ENCODE measurements at places on chromosomes 7 and 10. TPM values are rescaled to one million over a fixed set of nuclear protein-coding genes. Genes with fewer than 3 reads are reported as not detected.

DNA sequence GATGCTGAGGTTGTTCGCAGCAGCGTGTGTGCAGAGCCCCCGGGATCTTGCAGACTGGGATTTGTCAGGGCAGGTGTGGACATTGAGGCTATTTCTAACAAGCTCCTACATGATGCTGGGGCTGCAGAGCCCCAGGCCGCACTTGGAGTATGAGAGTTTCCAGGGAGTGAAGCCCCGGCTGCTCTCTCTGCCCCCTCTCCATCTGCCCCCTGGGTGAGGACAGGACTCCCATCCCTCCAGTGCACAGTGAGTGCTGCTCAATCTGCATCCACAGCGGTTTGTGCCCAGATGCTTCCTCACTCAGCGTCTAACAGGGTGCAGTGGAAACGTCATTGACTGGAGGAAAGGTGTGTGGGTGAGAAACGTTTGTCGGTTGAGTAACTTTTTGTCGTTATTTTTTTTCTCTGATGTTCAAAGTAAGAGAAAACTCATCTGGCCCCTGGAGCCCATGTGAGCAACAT is 25.3 kb downstream of the IL2RA start:
- no peak for DNase-seq

DNA sequence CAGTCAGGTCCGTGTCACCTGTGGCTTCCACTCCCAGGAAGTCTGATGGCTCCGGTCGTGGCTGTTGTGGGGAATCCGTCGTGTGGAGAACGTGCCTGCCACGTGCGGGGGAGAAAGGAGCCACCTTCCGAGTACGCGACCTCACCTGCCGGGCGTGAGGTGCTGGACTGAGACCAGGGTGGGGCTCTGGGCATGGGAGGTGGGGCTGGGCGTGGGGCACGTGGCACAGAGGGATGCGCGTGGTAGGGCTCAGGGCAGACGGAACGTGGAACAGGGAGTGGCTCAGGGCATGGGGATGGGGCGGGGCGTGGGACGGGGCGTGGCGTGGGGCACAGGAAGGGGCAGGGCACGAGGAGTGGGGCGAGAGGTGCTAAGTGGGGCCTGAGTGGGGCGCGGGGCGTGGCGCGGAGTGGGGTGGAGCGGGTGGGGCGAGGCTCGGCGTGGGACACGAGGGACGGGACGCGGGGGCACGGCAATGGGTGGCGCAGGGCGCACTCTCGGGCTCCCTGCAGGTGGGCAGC is 64.8 kb downstream of the C10orf143 start:
- no peak for DNase-seq

GRCh38 chr7:80307227-80307856 is 172.7 kb downstream of the GNAI1 start:
- no peak for DNase-seq

DNA sequence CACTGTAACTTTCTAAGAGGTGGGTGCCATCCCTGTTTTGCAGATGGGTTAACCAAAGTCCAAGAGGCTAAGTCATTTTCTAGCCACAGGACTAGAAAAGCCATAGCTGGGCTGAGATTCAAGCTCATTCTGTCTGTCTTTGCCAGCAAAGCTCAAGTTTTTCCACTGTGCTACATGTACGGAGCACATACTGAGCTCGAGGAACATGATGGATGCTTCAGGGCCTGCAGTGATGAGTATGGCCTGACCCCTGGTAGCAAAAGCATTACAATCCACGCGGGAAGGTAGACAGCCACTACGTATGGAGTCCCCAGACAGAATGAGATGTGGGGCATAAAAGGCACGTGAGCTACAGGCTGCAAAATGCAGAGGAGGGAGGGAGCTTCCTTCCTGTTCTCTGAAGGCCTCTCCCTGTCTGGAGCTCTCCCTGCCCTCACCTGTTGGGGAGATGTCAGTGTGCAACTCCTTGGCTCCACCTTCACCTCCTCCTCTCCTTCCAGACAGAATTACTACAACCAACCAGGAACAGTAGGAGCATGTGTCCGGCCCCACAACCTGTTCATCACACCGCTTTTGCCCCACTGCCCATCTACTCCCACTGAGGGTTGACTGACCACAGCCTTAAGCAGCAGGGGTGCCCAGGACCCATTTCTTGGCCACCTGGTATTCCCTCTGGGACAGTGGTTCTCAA is 16.4 kb downstream of the ITPRIP start:
- DNase-seq = no peak

DNA sequence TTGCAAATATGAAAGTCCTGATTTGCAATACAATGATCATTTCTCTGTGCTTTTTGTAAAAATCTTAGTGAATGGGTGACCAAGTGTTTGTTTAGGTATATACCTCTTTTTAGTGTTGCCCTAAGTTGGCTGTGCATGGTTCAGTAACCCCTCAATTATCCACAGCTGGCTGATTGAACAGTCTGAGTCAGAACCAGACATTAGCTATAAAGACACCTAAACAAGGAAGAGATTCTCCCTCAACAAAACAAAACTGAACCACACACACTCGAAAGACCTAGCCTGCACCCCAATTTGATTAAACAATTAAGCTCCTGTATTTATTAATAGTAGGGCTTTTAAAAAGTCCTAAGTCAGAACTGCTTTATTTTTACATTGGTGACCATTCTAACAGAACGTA is 2.8 kb downstream of the RSBN1L start:
- DNase-seq = no peak

SH2D4B gene
- total RNA-seq = not detected

PHYHIPL gene
- total RNA-seq = 0.32 TPM

OPN4 gene
- 0.17 TPM for total RNA-seq

MTURN gene
- total RNA-seq = 43.8 TPM

All from psoas muscle (tissue), 8 donors.